PC-3 (cell line): ENCODE measurements at places on chromosomes 2 and 18. TPM values are rescaled to one million over a fixed set of nuclear protein-coding genes. Genes with fewer than 3 reads are reported as not detected.

DNA sequence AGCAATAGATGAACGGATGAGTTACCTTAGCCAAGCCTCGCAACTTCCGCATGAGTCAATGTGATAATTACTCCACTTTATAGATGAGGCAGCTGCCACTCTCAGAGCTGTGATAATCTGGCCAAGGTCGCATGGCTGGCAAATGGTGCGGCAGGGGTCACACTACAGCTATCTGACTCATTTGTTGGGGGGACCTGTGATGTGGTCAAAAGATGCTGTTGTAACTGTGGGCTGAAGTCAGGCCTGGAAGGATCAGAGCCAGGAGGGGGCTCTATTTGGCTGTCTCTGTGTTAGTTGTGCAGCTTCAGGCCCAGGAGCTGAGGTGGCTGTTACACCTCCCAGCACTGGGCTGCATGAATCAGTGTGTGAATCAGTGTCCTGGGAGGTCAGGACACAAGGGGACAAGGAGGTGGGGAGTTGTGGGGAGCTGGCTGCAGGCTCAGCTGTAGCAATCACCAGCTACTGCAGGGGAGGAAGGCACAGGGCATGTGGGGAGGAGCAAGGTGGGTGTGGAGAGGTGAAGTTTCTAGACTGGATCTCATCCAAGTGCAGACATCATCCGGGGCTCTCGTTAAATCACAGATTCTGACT, 33.1 kb downstream of the NGEF start:
- peak; percentile 95 for DNase-seq

DNA sequence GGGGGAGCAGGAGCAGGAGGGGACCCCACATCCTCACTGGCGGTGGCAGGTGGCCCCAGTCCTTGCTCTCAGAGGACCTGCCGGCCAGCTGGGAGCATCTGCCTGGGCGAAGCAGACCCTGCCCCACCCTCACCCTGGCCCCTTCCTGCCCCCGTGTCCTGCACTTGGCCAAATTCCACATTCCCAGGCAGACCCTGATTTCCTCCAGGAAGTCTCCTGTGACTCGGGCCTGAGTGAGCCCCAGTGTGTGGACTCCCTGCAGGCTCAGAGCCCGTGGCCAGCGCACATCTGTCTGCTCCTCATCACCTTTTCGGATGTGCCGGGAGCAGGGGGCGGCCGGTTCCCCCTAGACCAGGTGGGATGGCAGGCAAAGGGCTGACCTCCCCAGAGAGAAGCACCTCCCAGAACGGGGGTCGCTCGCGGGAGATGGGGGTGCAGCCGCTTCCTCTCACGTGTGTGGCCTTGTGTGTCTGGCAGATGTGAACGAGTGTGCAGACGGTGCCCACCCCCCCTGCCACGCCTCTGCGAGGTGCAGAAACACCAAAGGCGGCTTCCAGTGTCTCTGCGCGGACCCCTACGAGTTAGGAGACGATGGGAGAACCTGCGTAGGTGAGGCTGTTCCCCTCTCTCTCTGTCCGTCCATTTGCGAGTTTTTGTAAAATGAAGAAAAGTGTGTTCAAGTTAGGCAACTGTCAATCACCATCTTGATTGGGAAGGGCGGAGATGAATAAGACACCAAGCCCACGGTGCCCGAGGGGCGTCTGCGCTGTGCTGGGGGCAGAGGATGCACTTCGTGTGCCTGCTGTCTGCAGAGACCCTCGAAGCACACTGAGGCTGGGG, 90.4 kb downstream of the TPO start:
- DNase-seq = no peak

- peak; percentile 34 for DNase-seq
Observed at GRCh38 chr2:50995610-50996009, 36.3 kb downstream of the NRXN1 start.

DNA sequence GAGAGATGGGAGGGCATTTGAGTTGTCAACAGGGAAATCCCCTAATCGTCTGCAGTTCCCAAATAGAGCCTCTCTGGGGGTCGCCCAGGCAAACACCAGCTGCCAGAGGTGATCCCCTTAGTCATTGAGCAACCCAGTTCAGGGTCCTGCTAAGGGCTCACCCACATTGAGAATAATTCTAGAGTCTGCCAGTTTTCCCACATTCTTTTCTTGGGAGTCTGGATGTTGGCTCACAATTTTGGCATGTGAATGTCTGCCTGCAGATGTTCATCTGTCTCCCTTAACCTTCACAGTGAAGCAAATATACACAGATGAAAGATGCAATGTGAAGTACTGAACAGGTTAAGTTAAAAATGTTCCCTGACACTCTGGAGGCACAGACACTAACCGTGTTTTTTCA, 11.4 kb upstream of the SMIM21 start:
- DNase-seq = no peak

Gene SAG
- 0.17 TPM in 1 of 2 replicates, not detected in the other for total RNA-seq

Gene SERPINB12
- total RNA-seq = not detected in 2 replicates

Gene CXCR2
- not detected in 2 replicates for total RNA-seq

- no peak for DNase-seq
Observed at GRCh38 chr2:230910546-230911177, 14.4 kb downstream of the GPR55 start.

GRCh38 chr2:177599956-177600355, 207.4 kb downstream of the AGPS start:
- DNase-seq = no peak

- DNase-seq = no peak
Observed at GRCh38 chr2:8850845-8851487, 13.6 kb upstream of the KIDINS220 start.

DNA sequence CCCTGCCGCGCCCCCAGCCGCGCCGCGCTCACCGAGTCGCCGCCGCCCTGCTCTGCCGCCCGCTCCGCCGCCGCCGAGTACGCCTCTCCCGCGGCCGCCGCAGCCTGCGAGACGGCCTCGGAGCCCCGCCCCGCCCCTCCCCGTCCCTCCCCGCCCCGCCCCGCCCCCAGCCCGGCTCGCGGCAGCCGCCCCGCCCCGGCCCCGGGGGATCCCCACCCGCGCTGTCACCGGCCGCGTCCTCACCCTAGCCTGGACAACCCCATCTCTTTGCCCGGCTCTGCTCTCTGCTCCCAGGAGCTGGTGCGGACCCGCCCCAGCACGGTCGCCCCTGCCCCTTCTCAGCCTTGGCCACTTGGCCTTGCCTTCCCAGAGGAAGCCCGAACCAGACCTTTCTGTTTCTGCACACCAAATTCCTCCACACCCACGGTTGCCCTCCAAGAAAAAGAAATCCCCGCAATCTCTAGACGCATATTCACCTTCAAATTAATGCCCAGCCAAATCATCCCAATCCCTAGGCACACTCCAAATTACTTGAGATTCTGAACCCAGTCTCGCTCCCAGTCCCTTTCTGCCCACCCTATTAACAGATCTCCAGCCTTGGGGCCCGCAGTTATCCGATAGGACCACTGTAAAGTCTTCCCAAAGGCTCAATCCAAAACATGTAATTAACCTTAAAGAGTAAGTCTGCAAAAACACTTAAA, at the start of gene CYRIA:
CYRIA (minus strand) TSS at position 87 of the 701 bp plus-strand sequence. CDS start 77,715 bp downstream, outside the sequence.
- no peak for DNase-seq
